Stimulated activated CD4-positive, alpha-beta T cell treated with anti-CD3 and anti-CD28 coated beads, Interleukin-15, amount 100 ng/mL, for 1 hour (primary cell): ENCODE measurements at places on chromosomes 11 and 22.

- no peak for DNase-seq
Observed at GRCh38 chr22:41201141-41201540, 4.0 kb upstream of the L3MBTL2 start.

- no peak for DNase-seq
Observed at GRCh38 chr11:75780888-75781287, 12.3 kb downstream of the DGAT2 start.

- no peak for DNase-seq
Observed at GRCh38 chr11:103993507-103993906, 42.9 kb upstream of the DDI1 start.

- DNase-seq = no peak
Observed at GRCh38 chr11:87878373-87878825, 296.8 kb downstream of the RAB38 start.

- DNase-seq = no peak
Observed at GRCh38 chr11:13687271-13687670, 18.8 kb downstream of the FAR1 start.

DNA sequence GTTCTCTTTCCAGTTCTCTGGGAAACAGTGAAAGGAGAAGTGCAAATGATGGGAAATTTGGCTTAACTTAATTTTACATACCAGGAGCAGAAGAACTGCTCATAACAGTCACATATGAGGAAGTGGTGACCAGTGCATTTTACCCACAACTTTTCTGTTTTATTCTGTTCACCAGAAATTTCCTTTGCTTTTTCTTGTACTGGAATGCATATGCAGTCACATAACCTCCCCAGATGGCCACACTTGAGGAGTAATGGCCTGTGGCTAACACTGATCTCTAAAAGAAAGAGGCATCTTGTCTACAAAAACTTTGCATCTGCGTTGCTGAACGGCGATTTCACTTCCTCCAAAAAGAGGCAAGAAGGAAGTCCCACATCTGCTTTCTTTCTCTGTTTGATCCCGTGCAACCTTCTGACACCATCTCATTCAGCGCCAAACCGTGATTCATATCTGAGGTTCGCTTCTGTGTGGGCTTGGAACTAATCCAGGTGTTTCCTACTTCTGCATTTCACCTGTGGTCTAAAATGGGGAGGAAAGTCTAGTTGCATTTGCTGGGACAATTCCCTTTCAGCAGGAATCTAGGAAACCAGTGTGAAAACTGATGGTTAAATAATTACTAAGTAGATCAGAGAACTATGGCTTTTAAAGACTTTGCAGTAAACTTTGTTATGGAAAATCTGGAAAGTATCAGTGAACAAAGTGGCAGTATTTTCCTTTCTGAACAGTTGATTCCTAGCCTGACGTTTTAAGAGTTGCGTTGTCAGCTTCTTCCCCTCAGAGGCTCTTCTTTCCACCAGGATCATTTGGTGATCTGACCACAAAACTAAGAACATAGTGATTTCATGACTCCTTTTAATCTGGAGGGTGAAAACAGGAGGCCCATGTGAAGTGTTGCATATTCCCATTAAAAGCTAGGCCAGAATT lies 4.2 kb upstream of the MPEG1 start:
- DNase-seq = no peak

- DNase-seq = no peak
Observed at GRCh38 chr22:46551996-46552395, 14.6 kb upstream of the CELSR1 start.
